ENCODE measurements at places on chromosomes 16 and 17. TPM values are rescaled to one million over a fixed set of nuclear protein-coding genes. Genes with fewer than 3 reads are reported as not detected.

The RPGRIP1L gene
- total RNA-seq, result 1.6 TPM

The GRAPL gene
- total RNA-seq, result 2.2 TPM

The SLC35G6 gene
- not detected for total RNA-seq

The ZFP1 gene
- total RNA-seq, result 7.1 TPM

The LPO gene
- not detected for total RNA-seq

The RNF43 gene
- 31.9 TPM for total RNA-seq

GRCh38 chr17:78957128-78957527, 22.6 kb downstream of the LGALS3BP start:
- no peak for DNase-seq

DNA sequence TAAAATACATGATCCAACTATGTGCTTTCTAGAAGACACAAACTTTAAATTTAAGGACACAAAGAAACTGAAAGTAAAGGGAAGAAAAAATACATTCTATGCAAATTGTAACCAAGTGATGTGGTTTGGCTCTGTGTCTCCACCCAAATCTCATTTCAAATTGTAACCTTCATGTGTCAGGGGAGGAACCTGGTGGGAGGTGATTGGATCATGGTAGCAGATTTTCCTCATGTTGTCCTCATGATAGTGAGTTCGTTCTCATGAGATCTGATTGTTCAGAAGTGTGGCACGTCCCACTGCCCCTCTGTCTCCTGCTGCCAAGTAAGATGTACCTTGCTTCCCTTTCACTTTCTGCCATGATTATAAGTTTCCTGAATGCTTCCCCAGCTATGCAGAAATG, 15.0 kb downstream of the OR1A1 start:
- no peak for DNase-seq

- no peak for DNase-seq
Measured at GRCh38 chr16:73753931-73754330, 542.7 kb upstream of the PSMD7 start.

DNA sequence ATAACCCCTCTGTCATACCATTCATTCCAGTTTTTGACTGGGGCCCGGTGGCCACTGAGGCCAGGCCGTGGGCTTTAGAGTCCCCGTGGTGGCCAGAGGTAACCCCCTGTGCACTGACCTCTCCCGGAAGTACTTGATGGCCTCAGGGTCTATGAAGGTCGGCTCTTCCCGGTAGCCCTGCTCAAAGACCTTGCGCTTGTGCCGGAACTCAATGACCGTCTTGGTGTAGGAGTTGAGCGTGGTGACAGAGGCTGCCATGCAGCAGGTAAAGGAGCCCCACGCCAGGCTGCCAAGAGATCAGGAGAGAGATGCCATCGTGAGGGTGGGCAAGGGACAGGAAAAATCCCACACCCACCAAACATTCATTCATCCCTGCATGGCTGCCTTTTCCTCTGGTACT, 234.8 kb downstream of the GSG1L start:
- DNase-seq, result no peak

GRCh38 chr16:23505180-23505665, 5.1 kb downstream of the GGA2 start:
- DNase-seq, result no peak

- no peak for DNase-seq
Measured at GRCh38 chr17:60671482-60671881, 6.2 kb upstream of the BCAS3 start.

- DNase-seq, result no peak
Measured at GRCh38 chr16:67327743-67328142, 1.1 kb downstream of the LRRC36 start.

- no peak for DNase-seq
Measured at GRCh38 chr17:56471696-56472095, 121.8 kb upstream of the NOG start.

DNA sequence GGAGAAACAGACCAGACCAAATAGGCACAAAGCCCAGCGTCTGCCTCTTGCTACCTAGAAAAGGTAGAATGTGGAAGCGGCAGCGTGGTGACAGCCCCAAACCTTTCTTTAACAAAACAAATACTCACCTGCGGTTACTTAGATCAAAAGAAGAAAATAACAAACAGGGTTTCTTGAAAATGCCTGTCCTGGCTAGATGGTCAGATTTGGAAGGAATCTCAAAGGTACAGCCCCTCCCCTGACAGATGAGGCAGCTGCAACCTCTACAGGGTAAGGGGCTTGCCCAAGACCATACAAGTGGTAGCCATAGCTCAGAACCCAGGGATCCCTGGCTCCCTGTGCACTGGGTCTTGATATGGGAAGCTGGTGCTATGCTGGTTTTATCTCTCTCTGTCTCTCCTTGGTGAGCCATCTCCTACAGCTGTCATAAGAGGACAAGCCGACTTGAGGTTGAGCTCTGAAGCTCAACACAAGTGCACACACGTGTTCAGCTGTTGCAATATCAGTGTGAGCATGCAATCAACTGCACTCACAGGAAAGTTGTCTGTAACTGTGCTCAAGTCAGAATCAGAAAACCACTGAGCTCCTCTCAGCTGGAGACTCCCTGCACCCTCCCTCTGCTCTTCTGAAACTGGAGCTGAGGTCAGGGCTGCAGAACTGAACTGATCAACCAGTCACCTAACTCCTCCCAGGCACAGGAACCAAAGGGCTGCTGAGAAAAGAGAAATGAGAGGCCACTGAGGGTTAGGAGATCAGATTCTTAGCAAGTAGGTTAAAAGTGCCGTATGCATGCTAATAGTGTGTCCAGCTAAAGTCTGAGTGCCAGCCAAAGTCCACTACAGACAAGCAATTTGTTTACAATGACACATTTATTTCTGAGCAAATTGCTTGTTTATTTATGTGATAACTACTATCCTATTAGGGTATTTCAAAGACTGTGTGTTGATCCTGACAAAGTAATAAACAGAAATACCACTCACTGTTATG, 6.1 kb upstream of the RNF157 start:
- peak; percentile 74 for DNase-seq

GRCh38 chr16:89425523-89425922, 64.8 kb downstream of the ANKRD11 start:
- no peak for DNase-seq

DNA sequence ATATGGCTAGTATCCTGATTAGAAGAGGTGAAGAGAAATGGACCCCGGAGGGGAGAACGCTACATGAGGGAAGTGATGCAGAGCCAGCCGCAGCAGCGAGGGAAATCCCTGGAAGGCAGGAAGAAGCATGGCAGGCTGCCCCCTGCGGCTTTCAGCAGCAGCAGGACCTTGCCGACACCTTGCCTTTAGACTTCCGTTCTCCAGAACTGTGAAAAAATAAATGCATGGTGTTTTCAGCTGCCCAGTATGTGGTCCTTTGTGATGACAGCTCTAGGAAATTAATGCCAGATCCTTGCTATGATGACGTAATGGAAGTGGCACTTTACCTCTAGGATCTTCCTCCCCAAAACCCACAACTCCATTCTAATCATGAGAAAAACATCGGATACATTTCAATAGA, 9.7 kb upstream of the ZFP1 start:
- no peak for DNase-seq

DNA sequence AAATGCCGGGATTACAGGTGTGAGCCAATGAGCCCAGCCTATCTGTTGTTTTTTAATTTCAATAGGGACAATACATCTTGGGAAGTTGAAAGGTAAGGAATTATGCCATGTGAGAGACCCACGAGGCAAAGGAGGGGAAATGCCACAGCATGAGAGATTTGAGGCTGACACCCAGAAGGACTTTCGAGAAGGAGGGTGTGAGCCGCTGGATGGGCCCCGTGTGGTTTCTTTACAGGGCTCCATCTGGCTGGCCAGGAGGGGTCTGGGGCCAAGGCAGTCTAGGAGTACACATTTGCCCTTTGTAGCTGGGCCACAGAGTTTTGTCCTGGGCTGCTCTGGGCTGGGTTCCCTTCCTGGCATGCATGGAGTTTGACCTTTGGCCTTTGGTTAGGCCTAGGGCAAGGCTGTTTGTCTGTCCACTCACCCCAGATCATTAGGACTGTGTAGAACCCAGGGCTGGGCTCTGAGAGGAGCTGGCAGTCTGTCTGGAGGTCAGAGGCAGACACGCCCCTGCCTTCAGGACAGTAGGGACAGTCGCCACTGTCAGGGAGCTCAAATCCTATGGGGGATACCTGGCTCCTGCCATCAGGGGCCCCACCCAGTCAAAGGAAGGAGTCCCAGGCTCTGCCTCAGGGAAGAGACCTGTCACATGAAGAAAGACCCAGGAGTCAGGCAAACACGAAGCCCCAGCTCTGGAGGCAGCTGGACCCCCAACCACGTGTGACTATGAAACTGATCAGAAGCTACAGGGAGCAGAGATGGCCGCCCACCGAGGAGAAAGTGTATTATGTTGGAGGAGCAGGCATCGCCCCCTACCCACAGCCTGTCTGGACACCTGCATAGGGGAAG, 24.2 kb upstream of the NXPH3 start:
- DNase-seq, result no peak

- DNase-seq, result no peak
Measured at GRCh38 chr17:13114601-13115031, 96.8 kb upstream of the ELAC2 start.

- no peak for DNase-seq
Measured at GRCh38 chr17:76365256-76365903, 11.7 kb upstream of the PRPSAP1 start.

GRCh38 chr17:36602030-36602748, 806 bp downstream of the MRM1 start:
- peak; percentile 32 for DNase-seq

- DNase-seq, result peak; percentile 39
Measured at GRCh38 chr17:181245-182049, at the start of gene DOC2B. Gene DOC2B (minus strand): TSS chr17:181650. CDS start chr17:181479, 171 bp downstream.

GRCh38 chr17:66810951-66811682, 23.8 kb upstream of the CACNG5 start:
- no peak for DNase-seq

DNA sequence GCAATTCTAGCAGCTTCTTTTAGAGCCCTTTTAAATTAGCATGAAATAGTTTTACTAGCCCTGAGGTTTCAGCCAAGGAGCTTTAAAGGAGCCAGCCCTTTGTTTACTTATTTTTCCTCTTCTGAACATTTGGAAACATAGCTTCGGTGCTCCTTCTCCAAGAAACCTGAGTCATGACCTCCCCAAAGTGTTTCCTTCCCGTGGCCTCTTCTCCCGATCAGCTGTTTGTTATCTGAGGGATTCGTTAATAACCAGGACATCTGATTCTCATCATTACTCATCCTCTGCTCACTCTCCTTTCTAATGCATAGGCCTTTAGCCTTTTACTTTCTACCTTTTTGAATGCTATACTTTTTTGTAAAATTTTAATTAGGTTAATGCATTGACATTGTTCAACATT, 204.5 kb downstream of the WWOX start:
- DNase-seq, result no peak

DNA sequence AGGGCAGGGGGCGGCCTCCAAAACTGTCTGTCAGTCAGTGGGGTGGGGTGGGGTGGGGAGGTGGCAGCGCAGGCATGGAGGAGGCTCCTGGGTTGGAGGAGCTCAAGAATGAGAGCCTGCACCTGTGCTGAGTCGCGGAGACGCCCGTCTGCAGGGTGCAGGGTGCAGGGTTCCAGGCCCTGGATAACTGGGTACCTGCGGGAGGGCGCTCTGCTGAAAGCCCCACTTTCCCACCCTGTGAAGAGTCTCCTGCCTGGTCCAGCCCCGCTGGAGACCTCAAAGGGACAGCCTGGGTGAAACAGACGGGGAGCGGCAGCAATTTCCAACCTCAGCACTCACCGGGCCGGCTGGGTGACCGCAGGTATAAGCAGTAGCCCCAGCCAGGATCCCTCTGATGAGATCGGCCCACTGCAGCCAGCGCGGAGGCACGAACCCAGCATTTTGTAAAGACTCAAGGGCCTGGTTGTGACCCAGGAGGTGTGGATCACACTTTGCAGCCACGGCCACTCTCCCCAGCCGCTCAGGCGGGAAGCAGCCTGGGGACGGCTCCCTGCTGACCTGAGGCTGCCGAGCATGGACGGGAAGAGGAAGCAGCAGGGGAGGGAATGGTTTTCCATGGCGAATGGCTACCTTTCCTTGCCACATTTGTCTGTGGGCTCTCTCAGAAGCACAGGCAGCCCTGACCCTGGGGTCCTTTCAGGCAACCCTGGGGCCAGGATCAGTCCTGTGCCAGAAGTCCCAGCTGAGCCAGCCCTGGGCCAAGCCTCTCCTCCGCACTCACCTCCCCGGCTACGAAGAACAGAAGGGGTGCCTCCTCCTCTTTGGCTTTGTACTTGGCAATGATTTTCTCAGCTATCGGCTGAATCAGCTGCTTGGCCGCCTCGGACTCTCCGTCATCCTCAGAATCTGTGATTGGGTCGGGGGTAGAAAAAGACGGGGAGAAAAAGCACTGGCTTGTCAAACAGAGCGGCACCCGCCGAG, 21.0 kb downstream of the MRM3 start:
- no peak for DNase-seq

- DNase-seq, result no peak
Measured at GRCh38 chr17:68694791-68695485, 93.8 kb upstream of the FAM20A start.

DNA sequence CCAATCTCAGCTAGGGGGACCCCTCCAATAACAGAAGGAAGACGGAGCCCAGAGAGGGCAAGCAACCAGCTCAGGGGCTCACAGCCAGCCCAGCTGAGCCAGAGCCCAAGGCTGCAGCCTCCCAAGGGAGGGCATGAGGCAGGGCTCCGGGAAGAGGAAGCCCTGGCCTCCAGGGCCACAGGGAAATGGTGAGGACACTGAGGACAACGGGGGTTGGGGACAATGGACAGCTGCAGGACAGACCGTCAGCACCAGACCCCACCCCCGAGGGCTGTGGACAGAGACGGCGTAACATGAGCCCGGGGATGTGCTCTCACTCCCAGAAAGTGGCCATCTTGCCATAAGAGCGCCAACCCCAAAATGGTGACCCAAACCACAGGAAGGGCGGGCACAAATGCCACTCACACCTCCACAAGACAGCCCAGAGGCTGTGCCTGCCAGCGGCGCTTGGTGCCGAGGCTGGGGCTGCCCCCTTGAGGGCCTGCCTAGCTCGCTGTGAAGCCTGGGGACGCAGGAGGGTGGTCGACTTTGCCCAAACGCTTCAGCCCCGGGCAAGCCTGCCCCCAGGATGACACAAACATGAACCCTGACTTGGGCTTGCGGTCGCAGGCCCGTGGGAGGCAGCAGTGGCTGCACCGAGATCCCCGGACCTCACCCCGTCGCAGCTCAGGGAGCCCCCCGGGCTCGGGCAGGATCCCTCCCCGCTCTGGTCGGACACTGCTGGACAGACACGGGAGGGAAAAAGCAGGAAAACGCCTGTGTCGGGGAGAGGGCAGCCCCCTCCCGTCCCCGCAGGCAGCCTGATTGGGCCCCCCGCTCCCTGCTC, 10.5 kb downstream of the PIMREG start:
- DNase-seq, result no peak

All from transverse colon (tissue), 4 donors.